Esophagus muscularis mucosa (tissue), 4 donors: ENCODE measurements at places on chromosomes 11 and 22.

DNA sequence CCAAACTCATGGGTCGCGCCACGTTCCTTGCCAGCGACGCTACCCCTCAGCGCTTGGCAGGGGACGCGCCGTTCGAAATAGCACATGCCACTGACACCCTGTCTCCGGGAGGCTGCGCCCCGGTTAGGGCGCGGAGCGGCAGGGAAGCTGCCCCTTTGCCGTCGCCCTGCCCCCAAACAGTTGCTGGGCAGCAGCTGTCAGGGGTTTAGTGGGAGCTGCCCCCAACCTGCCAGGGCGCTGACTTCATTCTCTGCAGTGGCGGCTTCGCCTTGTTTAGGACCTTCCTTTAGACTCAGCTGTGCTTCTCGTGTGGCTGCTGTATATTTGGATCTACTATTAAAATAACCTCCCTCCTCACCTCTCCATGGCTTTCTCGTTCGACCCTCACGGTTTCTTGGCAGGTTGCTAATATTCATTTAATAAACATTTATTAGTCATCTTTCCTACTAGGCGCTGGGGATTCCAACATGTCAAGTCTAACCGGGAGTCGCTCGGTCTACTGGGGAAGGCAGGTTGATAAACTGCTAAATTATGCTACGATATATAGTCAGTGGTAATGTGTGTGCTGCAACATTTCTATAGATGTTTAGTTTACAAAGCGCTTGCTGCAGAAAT lies 782 bp downstream of the TMEM109 start:
- DNase-seq: no peak

DNA sequence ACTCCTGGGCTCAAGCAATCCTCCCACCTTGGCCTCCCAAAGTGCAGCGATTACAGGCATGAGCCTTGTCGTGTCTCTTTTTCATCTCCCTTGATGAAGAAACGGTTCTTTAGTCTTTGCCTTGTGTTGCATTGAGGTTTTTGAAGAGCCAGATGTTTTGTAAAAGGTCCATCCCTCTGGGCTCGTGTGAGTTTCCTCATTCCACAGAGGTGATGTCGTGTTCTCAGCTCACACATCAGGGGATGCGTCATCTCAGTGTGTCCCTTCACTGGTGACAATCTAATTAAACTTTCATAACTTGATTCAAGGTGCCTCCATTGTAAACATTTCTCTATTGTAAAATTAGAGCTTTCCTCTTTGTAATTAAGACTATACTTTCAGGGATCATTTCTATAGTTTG lies 29.7 kb upstream of the TEF start:
- no peak for DNase-seq

DNA sequence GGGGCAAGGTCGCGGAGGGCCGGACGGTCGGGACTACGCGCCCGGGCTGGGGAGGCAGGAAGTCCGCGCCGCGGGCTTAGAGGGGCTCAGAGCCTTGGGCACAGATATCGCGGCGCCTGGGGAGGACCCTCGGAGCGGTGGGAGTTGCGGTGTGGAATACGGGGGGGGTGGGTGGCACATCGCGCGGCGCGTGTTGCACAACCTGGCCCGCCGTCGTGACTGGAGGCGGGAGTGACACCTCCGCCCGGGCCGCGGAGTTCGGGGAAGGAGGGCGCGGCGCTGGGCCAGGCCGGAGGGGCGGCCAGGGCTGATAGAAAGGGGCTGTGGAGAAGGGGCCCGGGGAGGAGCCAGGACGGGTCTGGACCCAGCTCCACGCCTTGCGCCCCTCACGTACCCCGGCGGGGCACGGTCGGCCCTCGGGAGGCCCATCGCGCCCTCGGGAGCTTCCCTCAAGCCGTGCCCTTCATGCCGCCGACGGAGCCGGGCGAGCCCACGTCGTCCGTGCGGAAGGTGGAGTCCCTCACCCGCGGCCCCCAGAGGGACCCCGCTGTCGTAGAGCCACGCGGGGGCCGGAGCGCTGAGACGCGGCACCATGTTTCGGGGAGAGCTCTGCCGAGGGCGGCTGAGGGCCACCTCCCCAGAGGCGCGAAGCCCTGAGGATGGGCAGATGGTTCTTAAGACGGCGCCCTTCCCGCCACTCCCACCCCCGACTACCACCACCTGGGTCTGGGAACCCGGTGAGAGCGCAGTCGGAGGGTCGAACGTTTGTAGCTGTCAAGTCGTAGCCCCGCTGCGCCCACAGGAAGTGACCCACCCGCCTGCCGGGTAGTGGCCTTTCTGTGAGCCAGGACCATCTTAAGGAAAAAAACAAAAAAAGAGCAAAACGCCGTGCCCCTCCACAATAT lies 729 bp downstream of the IL17RA start:
- DNase-seq: no peak

DNA sequence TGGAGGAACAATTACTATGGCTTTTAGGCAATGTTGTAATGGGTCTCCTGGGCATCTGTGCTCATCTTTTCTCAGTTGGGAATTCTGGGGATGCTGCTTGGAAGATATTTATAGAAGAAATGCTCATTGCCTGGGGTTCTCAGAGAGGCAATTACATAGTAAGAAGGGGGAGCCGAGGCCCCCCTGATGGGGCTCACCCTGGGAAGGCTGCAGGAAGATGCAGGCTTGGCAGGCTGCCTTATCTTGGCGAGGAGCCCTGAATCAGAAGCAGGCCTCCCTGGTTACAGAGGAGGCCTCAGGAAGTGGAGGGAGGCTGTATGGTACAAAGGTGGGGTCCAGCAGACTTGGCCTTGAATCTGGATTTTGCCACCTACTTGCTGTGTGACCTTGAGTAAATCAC lies 60.6 kb upstream of the CRYBB3 start:
- DNase-seq: no peak

- no peak for DNase-seq
Measured at GRCh38 chr22:48727454-48728058, 1100.1 kb downstream of the BRD1 start.

- DNase-seq: no peak
Measured at GRCh38 chr22:42310291-42311015, 40.0 kb upstream of the TCF20 start.

DNA sequence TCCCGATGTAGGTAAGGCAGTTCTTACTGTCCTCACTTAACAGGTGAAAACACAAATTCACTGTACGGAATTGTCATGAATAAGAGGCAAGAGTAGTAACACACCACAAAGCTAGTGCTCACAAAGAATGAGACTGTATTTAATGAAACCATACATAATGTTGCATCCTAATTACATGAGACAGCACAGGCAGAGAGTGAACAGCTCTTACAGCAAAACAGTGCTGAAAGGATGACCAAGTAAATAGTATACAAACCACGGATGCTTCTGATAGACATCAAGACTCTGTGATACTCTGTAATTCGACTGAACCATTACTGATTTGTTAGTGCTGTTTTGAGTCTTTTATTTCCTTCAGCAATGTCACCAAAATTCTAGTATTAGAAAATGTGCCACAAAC lies 282.3 kb downstream of the TTC28 start:
- no peak for DNase-seq

DNA sequence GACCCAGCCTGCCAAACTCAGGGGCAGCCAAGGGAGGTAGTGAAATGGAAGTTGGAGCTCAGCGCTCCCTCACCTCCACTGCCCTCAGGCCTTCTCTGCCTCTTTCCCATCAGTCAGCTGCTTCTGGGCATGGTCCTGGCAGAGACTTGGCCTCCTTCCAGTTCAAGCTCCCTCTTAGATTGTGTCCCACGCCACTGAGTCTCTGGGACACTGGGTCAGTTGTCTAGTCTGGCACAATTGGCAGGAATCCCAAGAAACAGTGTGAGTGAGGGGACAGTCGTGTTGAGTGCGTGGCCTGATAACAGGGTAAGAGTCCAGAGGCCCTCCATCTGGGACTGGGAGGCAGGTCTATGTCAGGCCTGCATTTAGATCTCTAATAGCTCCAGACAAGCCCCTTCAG lies 7.1 kb upstream of the SLC35E4 start:
- no peak for DNase-seq

GRCh38 chr22:50014655-50015401 lies 2.3 kb upstream of the IL17REL start:
- no peak for DNase-seq

- no peak for DNase-seq
Measured at GRCh38 chr11:35949242-35949641, 5.4 kb downstream of the LDLRAD3 start.

- DNase-seq: no peak
Measured at GRCh38 chr11:124893781-124894401, 3.8 kb downstream of the ROBO4 start.

- no peak for DNase-seq
Measured at GRCh38 chr11:121035169-121035755, 11.4 kb downstream of the TBCEL start.

- no peak for DNase-seq
Measured at GRCh38 chr11:90326647-90327046, 103.8 kb upstream of the CHORDC1 start.

- DNase-seq: no peak
Measured at GRCh38 chr22:36797374-36797773, 19.5 kb downstream of the PVALB start.

DNA sequence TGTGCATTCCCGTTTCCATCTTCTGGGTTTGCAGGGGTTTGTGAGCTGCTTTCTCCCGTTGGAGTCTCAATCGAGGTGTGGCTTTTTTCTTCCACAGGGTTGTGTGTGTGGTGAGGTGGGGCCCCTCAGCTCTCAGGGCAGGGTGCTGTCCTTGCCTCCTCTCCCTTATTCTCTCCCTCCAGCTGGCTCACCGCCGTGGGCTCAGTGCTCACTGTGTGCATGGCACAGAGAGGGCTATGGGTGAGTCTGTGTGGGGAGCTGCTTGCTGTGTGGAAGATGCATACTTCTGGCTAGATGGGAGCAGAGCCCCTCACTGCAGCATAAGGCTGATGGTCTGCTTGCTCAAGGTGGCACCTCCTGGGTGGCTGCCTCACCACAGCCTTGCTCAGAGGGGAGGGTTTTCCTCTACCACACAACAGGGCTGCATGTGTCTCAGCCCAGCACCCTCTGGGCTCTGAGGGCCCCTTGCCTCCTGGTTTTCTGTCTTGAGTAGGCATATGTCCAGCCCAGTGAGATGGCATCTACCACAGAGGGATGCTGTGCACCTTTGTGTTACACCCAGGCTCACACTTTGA lies 203.1 kb upstream of the B3GAT1 start:
- DNase-seq: no peak

DNA sequence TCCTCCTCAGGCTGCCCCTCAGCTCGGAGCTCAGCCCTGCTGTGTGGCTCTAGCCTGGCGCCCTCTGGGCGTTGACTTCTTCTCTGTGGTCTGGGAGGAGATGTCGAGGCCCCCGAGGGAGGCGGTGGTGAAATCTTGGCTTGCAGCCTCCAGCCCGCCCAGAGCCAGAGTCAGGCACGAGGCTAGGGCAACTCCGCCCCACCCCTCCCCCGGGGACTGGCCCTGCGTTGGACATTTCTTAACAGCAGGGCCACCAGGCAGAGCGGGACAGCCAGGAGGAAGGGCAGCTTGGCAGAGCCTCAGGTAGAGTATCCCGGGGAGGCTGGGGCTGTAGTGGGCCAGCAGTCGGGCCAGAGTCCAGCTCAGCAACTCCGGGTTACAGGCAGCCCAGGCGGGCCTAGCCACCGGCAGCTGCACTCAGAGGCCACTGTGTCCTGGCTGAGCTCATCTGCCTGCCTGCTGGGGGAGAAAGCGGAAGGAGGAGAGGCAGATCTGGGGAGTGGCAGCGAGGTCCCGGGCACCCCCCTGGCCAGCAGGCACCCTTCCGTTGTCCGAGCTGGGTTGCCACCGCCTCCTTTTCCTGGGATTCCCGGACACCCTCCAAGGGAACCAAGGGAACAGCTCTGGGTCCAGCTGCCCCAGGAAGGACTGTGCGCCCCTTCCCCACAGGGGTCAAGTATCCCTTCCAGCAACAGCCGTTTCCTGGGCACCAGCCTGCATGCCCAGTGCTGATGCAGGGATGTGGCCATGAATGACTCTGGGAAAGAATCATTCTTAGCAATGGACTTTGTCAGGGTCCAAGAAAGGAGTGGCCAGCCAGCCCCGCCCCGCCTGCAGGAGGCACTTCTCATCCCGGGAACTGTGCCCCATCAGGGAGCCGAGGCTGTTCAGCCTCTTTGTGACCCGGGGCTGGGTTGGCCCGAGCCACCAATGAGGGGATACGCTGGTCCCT lies at the start of gene ALDH3B1:
Gene ALDH3B1, plus strand, starts transcription at position 238 of the 952 bp plus-strand sequence. CDS start 4,971 bp downstream, outside the sequence.
- peak; percentile 97 for DNase-seq

- DNase-seq: no peak
Measured at GRCh38 chr22:32951807-32952153, 106.4 kb downstream of the SYN3 start.

GRCh38 chr11:122440811-122441665 lies 214.5 kb upstream of the UBASH3B start:
- no peak for DNase-seq

GRCh38 chr11:121808096-121808495 lies 307.9 kb downstream of the BLID start:
- no peak for DNase-seq

GRCh38 chr22:35175392-35175791 lies 81.9 kb upstream of the HMGXB4 start:
- DNase-seq: peak; percentile 91

DNA sequence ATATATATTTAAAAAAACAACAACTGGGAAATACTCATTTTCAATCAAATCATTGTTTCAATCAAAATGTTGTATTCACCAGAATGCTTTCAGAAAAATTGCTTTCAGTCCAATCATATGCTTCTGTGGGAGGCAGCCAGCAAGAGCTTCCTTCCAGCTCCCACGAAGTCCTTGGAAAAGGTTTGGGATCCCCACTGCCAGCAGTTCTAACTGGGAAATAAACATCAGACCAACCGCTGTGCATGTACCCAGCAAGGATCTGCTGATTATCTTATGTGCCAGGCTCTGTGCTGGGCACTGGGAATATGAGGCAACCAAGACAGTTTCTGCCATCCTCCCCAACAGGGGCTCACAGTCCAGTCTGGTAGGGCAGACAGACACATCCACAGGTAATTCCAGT lies 10.8 kb downstream of the RPS13 start:
- DNase-seq: no peak

DNA sequence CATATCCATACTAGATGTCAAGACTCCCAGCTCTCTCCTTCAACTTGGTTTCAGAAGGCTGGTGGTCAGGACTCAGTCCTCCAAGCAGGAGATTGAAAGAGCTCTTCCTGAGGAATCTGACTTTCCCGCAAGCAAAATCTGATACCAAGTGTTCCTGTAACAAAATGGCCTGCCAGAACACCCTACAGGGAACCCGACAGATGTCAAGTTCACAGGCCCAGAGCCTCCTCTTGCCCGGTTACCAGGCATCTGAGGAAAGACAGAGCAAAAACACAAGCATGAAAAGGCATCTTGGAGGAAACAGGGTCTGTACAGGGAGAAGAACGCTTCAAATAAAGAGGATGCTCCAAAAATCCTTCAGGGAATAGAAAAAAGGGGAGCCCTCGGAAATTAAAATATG lies 8.7 kb upstream of the KCNJ5 start:
- no peak for DNase-seq

DNA sequence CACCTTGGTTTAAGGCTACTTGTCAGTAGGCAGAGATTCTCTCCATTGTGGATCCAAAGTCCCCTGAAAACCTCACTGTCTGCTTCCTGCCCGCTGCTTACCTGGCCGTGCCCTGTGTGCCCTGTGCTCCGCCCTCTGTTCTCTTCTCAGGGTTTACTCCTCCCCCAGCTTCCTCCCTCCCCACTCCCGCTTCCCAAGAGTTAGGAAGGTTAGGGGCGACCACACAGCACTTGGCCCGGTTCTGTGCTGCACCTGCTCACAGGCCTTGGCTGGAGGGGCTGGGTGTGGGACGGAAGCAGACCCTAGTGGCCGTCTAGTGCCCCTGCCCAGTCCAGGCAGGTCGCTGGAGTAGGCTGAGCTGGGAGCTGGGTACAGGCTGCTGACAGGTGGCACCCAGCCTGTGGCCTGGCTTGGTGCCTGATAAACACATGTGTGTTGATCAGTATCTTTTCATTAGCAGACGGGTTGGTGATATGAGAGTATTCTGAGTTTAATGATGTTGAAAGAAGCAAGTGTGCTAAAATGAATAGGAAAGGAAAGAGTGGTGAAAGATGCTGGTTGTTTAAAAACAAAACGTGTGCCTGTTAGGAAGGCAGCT lies 40.5 kb downstream of the GRAMD4 start:
- no peak for DNase-seq
